ENCODE measurements at places on chromosomes 2 and 18. TPM values are rescaled to one million over a fixed set of nuclear protein-coding genes. Genes with fewer than 3 reads are reported as not detected.

The TXNDC2 gene
- not detected for total RNA-seq

The CSRNP3 gene
- 4.3 TPM for total RNA-seq

The RAB31 gene
- 188 TPM for total RNA-seq

The FAM124B gene
- total RNA-seq = 1.3 TPM

- peaks cover 18% of the 10 kb centered on the region for H3K4me1 ChIP-seq
- no peaks in the 10 kb centered on the region for H3K36me3 ChIP-seq
- peak overlapping the region; percentile 9 for H3K27ac ChIP-seq
- H3K27me3 ChIP-seq = no peaks in the 10 kb centered on the region
- DNase-seq = peak; percentile 57
Measured at GRCh38 chr2:157840568-157841156, 35.5 kb downstream of the ACVR1 start.

DNA sequence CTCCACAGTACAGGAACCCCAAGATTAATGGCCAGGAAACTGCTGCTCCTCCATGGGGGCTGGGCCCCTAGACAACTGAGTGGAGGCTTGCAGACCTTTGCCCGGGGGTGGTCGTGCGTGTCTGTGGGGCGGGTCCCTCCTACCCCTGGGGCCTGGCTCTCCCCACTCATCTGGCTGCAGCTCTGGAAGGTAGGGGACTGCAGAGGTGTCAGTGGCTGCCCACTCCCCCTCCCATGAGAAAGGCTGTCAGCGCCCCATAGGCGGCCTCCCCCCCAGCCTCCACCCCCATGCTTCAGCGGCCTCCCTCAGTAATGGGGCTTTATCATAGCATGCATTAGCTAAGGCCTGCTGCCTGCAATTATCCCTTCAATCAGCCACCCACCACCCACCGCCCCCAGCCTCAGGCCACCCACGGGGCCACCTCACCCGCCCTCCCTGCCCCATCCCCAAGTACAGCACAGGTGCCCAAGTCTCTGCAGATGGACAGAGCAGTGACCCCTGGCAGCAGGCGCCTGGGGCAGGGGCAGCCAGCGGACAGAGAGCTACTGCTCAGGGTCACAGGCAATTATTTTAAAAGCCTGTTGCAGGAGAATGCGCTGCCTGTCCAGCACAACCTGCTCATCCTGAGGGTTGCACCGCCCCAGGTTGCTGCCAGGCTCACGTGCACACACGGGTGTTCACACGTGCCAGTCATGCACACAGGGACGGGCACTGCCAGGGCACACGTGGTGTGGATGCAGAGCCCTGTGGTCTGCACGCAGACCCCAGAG is 9.1 kb upstream of the ECEL1 start:
- DNase-seq = no peak
- no peaks in the 10 kb centered on the region for H3K27me3 ChIP-seq
- H3K4me1 ChIP-seq = peaks cover 8% of the 10 kb centered on the region

GRCh38 chr2:108403494-108403893 is 25.7 kb downstream of the SULT1C4 start:
- no peaks in the 10 kb centered on the region for H3K27me3 ChIP-seq
- no peak overlapping the region for H3K27ac ChIP-seq
- no peaks in the 10 kb centered on the region for H3K4me1 ChIP-seq
- H3K4me3 ChIP-seq = no peak overlapping the region

DNA sequence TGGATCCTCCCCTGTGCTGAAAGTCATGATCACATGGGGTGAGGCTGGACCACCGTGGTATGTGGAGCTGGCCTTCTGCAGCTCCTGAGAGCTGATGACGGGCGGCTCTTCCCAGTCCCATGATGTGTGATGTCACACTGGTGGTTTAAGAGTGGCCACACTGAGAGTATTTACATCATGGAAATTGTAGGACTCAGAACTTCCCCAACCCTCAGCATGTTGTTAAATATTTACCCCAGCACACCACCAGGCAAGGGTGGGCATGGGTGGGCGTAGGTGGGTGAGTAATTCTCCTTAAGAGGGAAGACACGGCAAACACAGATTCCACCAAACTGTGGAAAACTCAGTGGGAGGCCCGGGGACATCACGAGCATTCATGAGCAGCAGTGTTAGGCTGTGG is 106.8 kb downstream of the ALPK2 start:
- H3K4me1 ChIP-seq = no peaks in the 10 kb centered on the region
- no peaks in the 10 kb centered on the region for H3K27me3 ChIP-seq
- no peak overlapping the region for H3K27ac ChIP-seq
- no peak overlapping the region for H3K4me3 ChIP-seq

- H3K36me3 ChIP-seq = no peaks in the 10 kb centered on the region
- peaks cover 5% of the 10 kb centered on the region for H3K4me1 ChIP-seq
- H3K4me3 ChIP-seq = no peak overlapping the region
- H3K27ac ChIP-seq = no peak overlapping the region
Measured at GRCh38 chr18:5625076-5625475, 81.3 kb upstream of the EPB41L3 start.

GRCh38 chr2:10444463-10444862 is 3.7 kb downstream of the ODC1 start:
- no peaks in the 10 kb centered on the region for H3K4me1 ChIP-seq
- no peaks in the 10 kb centered on the region for H3K27me3 ChIP-seq
- H3K36me3 ChIP-seq = no peaks in the 10 kb centered on the region
- H3K4me3 ChIP-seq = no peak overlapping the region
- DNase-seq = no peak

- no peak for DNase-seq
- H3K4me3 ChIP-seq = no peak overlapping the region
- no peaks in the 10 kb centered on the region for H3K4me1 ChIP-seq
- H3K27ac ChIP-seq = no peak overlapping the region
Measured at GRCh38 chr2:22134421-22134820, 1010.7 kb downstream of the TDRD15 start.

GRCh38 chr2:61471905-61472805 is 1.3 kb upstream of the USP34 start:
- peak overlapping the region; percentile 57 for H3K4me3 ChIP-seq
- peak overlapping the region; percentile 97 for H3K27ac ChIP-seq
- no peaks in the 10 kb centered on the region for H3K36me3 ChIP-seq
- no peak for DNase-seq

DNA sequence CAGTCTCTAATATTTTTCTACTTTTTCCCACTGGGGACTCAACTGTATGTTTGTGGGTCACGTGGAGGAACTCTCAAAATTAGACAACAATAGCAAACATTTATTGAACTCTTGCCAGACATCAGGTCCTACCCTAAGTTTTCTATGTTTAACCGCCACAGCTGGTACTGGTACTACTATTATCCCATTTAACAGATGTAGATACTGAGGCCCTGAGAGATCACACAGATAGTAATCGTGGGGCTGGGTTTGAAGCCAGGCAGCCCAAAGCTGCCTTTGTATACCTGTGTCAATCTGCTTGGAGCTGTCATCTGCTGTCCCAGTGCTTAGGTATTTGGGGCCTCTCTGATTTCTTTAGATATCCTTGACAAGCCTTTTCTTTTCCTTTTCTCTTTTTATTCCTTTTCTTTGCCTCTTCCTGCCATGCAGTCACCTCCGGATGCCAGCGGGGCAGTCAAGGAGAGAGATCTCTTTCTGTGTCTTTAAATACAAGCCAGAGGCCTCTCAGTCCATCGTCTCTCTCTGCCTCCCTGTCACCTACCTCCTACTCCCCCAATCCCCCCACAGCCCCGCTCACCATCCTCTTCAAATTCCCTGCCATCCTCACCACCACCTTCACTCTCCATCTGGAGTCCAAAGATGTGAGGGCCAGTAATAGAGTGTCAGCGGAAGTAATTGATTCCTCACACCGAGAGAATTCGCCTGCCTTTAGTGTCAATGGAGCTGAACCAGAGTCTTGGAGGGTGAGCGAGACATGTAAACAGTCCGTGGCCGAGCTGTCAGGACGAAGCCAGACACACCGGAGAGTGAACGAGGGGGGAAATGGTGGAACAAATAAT is 23.4 kb downstream of the NRP2 start:
- no peak for DNase-seq
- peak overlapping the region; percentile 51 for H3K27ac ChIP-seq
- H3K4me3 ChIP-seq = no peak overlapping the region
- H3K27me3 ChIP-seq = no peaks in the 10 kb centered on the region

DNA sequence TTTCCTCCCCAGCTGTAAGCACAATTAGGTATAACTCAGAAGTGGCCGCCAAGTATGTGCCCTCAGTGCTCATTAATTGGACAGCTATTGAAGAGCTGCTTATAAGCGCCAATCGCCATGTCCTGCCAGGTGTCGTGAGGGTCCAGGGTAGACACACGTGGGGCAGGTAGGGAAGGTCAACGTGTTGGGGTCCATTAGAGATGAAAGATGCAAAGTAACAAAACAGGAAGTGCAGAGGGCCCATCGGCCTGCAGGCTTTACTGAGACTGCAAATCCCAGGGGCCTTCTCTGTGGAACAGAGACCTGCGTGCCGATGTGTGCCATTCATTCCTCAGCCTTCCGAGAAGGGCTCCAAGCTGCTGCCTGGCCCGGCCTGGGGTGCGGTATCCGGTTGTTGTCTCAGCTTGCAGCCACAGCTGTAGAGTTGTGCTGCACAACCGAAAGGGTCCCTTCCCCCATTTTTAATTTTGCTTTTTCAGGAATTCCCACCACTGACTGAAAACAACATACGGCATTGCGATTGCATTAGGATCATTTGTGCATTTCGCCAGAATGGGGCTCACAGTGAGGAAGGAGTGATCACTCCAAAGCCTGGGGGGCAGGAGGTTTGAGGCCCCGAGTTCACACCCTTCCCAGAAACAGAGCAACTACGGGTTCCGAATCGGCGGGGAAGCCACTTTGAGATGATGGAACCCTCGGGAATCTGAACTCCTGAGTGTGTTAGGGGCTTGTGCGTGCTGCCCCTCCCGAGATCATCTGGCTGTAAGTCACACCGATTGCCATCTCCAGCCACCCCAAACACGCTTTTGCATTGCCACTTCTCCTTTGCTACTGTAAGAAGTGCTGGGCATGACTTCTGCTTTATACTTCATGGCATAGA is 94.3 kb downstream of the TSHZ1 start:
- H3K4me1 ChIP-seq = no peaks in the 10 kb centered on the region
- no peaks in the 10 kb centered on the region for H3K27me3 ChIP-seq
- H3K36me3 ChIP-seq = no peaks in the 10 kb centered on the region
- DNase-seq = no peak
- H3K27ac ChIP-seq = no peak overlapping the region
- no peak overlapping the region for H3K4me3 ChIP-seq

- H3K27ac ChIP-seq = peak overlapping the region; percentile 18
- H3K27me3 ChIP-seq = no peaks in the 10 kb centered on the region
- H3K4me3 ChIP-seq = no peak overlapping the region
- H3K36me3 ChIP-seq = no peaks in the 10 kb centered on the region
Measured at GRCh38 chr2:37794717-37795116, 123.3 kb upstream of the CDC42EP3 start.

- H3K27ac ChIP-seq = no peak overlapping the region
- H3K36me3 ChIP-seq = no peaks in the 10 kb centered on the region
- DNase-seq = no peak
- H3K27me3 ChIP-seq = no peaks in the 10 kb centered on the region
- no peak overlapping the region for H3K4me3 ChIP-seq
- no peaks in the 10 kb centered on the region for H3K4me1 ChIP-seq
Measured at GRCh38 chr2:200944467-200945394, 18.7 kb downstream of the ORC2 start.

Measured in ovary (tissue), 10 donors.